ENCODE measurements at places on chromosomes 16 and 17.

DNA sequence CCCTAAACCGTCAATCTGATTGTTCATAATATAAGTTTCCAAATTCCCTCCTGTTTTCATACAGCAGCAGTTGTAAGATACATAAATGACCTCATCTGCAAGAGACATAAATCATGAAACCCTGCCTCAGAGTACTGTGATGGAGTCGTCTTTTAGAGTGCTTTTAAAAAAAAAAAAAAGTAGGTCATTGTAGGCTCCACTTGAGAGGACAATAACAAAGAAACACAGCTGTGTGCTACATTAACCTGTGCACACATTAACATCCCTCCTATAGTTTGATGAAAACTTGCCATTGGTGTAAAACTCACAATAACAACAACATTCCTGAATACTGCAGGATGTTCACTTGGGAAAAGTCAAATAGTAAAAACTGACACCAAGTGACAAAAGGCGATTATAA, 56.5 kb downstream of the XPO6 start:
- no peak for DNase-seq

DNA sequence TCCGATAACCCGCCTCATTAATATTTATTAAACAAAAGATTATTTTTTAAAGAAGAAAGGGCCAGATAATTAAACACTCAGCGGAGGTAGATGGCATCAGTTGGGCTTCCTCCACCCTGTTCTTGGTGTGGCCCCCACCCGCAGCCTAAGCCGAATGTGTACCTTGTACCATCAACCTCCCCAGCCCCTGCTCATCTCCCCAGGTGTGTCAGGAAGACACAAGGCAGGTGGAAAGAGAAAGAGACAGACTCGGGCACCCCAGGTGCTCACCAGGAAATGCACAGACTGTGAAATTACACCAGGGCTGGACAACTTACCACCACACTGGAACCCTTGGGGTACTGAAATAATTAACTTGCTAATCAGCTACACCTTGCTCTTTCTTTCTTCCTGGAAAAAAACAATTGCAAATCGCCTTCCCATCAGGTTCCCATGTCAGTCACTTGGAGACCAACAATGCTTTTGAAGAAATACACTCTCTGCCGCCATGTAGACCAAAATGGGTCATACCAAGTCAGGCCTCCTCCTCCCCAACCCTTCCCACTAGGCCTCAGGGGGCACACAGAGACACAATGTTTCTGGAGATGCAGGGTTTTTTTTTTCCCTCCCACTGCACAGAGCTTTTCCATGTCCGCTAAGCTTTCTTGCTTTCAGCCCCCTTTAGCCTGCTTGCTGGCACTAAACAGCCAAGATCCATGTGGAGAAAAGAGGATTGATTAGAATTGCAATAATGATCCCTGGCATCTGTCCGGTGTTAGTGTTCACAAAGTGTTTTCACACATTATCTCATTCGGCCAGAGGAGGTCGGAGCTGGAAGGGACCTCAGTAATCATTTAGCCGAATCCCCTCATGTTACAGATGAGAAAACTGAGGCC, 8.6 kb upstream of the LHX1 start:
- no peak for DNase-seq

- DNase-seq = no peak
These were observed 11.7 kb downstream of the COL1A1 start for GRCh38 chr17:50189550-50190292.

GRCh38 chr17:59802160-59802559, 90.6 kb downstream of the TUBD1 start:
- DNase-seq = no peak

GRCh38 chr17:78862073-78863023, 21.7 kb upstream of the USP36 start:
- DNase-seq = no peak

DNA sequence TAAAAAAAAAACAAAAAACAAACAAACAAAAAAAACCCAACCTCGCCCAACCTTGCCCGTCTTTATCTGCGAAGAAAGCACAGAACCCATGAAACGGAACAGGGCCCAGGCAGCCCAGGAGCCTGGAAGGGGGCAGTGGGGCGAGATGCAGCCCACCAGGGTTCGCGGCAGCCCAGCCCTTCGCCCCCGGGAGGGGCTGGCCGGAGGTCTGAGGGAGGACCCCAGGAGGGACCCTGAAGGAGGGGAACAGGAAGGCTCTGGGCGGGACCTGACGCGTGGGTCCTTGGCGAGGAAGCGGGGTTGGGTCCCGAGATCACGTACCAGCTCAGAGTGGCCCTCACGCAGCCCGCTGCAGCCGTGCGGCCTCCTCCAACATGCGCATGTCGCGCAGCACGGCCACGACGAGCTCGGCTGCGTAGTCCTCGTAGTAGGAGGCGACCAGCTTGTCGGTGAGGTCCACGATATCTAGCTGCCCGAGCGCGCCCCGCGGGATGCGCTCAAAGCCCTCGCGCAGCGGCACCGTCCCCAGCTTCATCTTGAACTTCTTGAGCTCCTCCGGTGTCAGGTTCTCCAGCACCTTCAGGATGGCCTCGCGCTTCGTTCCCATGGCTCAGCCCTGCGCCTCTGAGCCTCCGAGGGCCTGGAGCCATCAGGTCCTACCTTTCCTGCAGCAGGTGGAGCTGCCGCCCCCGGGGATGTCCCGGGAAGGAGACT, at the start of gene PYDC1:
PYDC1 (minus strand) TSS at position 714 of the 714 bp plus-strand sequence; CDS start at position 607, 107 bp downstream.
- peak; percentile 26 for DNase-seq

DNA sequence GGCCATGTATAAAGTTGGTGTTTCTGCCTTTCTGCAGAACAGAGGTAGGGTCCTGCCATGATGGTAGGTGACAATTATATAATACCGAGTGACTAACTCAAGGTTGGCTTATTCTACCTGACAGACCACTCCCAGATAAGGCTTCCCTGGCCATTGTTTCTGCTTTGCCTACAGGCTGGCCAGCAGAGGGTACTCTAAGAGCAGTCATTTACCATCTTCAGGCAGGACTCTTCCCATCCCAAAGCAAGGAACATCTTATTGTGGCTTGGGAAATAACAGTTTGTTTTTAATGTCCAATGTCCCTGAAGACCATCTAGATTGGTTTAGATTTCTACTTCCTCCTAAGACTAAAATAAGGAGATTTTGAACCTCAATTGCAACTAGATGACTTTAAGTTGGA, 74.1 kb downstream of the SNX11 start:
- DNase-seq = no peak
